ENCODE measurements at places on chromosomes 16 and 17.

DNA sequence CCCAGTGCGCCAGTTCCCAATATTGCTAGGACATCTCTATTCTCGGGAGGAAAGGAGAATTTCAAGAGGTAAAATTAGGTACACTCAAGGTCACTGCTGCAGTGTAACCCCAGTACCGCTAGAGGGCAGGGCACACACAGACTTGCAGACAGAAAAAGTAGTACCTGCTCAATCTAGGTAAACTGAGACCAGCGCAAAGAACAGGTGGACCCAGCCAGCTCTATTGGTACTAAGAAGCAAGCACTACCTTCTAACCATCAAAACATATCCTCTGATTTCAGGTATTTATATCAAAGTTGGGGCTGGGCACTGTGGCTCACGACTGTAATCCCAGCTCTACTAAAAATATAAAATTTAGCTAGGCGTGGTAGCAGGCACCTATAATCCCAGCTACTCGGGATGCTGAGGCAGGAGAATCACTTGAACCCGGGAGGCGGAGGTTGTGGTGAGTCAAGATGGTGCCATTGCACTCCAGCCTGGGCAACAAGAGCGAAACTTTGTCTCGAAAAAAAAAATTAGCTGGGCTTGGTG is 3.6 kb upstream of the WDR81 start:
- DNase-seq, result no peak

GRCh38 chr17:10052106-10052813 is 146.1 kb downstream of the GAS7 start:
- DNase-seq, result no peak

GRCh38 chr16:12539185-12539929 is 264.3 kb downstream of the CPPED1 start:
- no peak for DNase-seq

- no peak for DNase-seq
Measured at GRCh38 chr16:74321356-74321755, 24.7 kb downstream of the PSMD7 start.

- no peak for DNase-seq
Measured at GRCh38 chr17:63529711-63530556, 6.8 kb downstream of the KCNH6 start.

Data from epithelial cell of proximal tubule (primary cell).